IMR-90 (cell line): ENCODE measurements at places on chromosomes 16 and 17. TPM values are rescaled to one million over a fixed set of nuclear protein-coding genes. Genes with fewer than 3 reads are reported as not detected.

MEIOB gene
- polyA plus RNA-seq: 0.14 TPM in 1 of 2 replicates, not detected in the other

DNA sequence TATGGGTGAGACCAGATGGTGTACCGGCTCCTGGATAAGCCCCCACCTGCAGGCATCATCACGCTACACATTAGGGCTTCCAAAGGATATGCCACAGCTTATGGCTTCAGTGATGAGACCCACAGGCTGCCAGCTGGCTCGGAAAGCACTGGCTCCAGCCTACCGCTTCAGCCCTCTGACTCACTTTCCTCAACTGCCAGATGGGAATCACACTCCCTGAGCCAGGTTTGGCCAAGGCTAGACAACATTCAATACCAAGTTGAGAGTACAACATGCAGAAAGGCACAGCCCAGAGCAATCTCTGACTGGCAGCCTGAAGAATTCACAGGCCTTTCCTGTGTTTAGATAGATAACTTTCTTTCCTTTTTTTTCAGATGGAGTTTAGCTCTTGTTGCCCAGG is 10.3 kb downstream of the CENPV start:
- DNase-seq: peak; percentile 70

DNA sequence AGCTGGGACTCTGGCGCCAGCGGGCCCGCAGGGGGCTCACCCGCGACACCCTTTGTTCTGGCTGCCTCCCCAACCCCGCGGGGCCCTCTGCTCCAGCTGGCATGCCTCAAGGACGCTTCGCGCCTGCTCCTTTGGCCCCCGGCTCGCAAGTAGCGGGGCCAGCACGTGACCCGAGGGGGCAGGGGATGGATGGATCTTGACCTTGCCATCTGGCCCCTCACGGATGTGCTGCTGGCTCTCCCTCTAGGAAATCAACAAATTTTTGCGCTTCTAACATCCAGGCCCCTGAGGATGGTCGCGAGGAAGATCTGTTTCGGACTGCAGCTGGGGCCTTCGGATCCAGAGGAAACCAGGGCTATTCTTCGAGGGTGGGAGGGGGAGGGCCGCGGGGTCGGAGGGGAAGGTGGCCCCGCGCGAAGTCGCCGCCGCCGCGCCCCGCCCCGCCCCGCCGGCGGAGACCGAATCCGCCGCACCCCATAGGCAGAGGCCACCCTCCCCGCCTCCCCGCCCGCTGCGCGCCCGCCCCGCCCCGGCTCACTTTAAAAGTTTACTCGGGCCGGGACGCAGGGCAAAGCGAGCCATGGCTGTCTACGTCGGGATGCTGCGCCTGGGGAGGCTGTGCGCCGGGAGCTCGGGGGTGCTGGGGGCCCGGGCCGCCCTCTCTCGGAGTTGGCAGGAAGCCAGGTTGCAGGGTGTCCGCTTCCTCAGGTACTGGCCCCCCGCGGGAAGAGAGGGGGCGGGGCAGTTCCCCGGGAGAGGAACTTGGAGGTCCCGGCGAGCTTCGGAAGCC is at the start of gene ACSF2:
ACSF2 (plus strand) TSS at position 537 of the 790 bp plus-strand sequence; CDS start at position 581, 44 bp downstream.
- DNase-seq: peak; percentile 22

- peak; percentile 93 for DNase-seq
Observed at GRCh38 chr17:48915459-48916282, 7.5 kb downstream of the UBE2Z start.

- no peak for DNase-seq
Observed at GRCh38 chr17:77886387-77886728, 72.1 kb upstream of the TNRC6C start.

- DNase-seq: no peak
Observed at GRCh38 chr17:83191388-83192160, 112.2 kb downstream of the METRNL start.

DNA sequence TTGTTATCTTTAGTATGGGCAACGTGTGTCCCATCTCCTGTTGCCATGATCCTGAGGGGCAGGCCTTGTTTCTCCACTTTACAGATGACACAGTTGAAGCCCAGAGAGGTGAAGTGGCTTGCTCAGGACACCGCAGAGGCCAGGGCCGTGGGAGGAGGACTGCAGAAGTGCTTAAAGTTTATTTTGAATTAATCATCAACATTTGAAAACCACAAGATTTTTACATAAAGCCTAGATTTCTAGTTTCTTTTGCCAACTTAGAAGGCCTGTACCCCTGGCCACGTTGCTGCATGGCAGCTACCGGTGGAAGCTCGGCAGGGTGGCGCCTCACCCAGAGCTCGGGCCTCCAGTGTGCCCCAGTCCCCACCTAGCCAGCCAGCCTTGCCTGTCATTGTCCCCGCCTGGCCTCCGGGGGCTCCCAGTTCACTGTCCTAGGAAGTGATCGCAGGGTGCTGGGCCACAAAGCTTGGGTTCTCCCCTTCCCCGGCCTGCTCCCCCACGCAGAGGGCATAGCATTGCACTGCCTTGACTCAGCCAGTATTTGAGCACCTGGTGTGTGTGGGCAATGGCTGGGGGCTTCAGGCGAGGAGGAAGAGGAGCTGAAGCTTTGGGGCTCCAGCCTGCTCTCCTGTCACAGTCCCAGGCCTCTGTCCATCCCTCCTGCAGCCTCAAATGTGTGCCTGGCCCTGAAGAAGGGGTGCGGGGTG is 14.8 kb upstream of the ADCY7 start:
- peak; percentile 91 for DNase-seq
